CD8-positive, alpha-beta memory T cell (primary cell): ENCODE measurements at places on chromosomes 11 and 22. TPM values are rescaled to one million over a fixed set of nuclear protein-coding genes. Genes with fewer than 3 reads are reported as not detected.

MCM5 gene
- total RNA-seq = 300 TPM

MLC1 gene
- total RNA-seq = 0.35 TPM

FAM111B gene
- 40.9 TPM for total RNA-seq

SLC22A8 gene
- not detected for total RNA-seq

KCNJ5 gene
- 0.04 TPM for total RNA-seq

ARRB1 gene
- 10.6 TPM for total RNA-seq

- DNase-seq = no peak
Observed at GRCh38 chr11:126945319-126945718, 55.3 kb downstream of the KIRREL3 start.

- no peak for DNase-seq
Observed at GRCh38 chr11:100752371-100753171, 65.5 kb downstream of the ARHGAP42 start.

DNA sequence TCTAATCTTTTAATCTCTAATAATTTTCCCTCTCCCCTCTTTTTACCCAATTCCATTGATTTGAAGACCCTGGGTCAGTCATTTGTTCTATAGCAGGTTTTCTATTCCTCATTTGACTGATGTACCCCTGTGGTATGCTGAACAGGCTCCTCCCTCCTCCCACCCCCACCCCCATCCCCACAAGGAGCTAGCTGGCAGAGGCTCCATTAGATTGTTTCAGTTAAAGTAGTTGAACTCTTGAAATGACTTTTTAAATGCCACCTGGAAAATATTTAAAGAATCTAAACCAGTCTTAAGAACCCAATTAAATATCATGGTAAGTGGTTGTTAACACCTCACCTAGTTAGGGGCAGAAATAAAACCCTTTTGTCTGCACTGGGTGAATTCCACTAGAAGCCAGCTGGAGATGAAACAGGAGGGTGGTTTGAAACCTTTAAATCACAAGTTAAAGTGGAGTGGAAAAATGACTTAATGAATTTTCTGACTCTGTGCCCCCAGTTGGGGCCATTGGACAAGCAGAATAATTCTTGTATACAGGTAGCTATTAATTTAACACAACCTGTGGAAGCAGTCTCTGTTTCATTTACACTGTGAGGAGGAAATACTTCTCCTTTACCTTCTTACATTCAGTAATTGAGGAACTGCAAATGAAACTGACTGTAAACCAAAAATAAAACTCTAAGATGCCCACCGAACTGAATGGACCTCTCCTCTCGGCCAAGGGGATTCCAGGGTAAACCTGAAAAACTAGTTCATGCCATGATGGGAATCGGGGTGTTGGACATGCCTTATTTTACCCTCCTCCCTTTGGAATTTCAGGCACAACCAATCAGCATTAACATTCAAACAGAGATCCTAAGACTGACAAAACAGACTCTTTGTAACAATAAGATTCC is 30.7 kb downstream of the PRR5L start:
- no peak for DNase-seq

- DNase-seq = no peak
Observed at GRCh38 chr22:45599836-45600577, 71.6 kb upstream of the ATXN10 start.

DNA sequence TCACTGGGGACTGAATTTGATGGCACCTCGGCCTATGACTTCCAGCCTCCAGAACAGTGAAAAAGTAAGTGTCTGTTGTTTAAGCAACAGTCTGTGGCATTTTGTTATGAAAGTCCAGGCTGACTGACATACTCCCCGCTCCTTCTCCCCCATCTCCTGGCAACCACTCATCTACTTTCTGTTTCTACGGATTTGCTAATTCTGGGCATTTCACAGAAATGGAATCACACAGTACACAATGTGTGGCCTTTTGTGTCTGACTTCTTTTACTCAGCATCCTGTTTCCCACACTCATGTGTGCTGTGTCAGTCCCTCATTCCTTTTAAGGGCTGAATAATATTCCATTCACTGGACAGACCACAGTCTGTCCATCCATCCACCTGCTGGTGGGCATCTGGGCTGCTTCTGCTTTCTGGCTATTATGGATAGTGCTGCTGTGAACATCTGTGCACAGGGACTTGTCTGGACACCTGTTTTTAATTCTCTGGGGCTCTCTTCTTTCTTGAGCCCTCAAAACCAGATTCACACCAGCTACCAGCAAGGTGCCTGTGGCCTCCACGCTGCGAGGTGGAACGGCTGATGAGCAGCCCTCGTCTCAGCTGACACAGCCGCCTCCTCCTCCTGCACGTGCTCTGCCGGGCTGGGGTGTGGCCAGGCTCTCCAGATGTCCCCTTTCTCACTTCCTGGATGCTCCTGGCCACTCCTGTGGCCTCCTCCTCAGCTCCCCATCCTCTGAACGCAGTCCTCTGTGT is 333.1 kb downstream of the CTTN start:
- peak; percentile 6 for DNase-seq

DNA sequence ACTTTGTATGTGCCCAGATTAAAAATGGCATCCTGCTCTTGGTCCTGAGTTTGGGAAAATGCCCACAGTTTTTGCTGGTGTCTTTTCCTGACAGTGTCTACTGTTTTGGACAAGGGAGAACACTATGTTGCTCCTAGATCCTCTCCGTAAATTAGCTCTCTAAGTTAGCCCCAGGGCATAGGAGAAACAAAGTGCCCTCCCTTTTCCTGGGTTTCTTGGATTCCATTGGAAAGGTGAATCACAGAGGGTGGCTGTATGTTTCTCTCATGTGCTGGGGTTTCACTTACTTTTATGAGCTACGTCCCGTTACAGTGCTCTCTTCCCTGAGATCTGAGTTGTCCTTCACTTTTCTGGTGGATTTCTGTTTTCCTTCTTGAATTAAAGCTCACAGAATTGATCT is 782.8 kb downstream of the CNTN5 start:
- DNase-seq = no peak

DNA sequence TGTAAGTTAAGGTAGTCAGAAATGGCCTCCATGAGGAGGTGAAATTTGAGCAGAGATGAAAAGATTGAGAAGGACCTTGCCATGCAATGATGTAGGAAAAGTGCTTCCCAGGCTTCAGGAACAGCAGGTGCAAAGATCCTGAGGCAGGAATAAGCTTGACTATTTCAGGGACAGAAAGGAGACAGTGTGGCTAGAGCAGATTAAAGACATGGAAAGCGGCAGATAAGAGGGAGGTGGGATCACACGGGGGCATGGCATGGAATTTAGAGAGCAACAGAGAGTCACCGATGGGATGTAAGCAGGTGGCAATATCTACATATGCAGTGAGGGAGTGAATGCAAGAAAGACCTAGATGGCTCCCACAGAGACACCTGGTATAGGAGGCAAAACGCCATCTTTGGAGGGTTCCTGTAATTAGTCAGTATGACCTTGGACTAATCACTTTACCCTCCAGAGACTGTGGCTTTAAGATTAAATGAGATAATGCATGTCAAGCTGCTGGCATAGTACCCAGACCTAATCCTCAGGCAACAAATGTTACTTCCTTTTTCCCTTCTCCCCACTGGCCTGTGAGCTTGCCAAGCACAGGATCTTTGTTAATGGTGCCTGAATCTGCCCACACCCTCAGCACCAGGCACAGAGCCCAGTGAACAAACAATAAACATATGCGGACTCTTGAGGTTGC is 24.6 kb upstream of the ACER3 start:
- no peak for DNase-seq

- DNase-seq = no peak
Observed at GRCh38 chr11:75677275-75677674, 8.4 kb upstream of the MAP6 start.

DNA sequence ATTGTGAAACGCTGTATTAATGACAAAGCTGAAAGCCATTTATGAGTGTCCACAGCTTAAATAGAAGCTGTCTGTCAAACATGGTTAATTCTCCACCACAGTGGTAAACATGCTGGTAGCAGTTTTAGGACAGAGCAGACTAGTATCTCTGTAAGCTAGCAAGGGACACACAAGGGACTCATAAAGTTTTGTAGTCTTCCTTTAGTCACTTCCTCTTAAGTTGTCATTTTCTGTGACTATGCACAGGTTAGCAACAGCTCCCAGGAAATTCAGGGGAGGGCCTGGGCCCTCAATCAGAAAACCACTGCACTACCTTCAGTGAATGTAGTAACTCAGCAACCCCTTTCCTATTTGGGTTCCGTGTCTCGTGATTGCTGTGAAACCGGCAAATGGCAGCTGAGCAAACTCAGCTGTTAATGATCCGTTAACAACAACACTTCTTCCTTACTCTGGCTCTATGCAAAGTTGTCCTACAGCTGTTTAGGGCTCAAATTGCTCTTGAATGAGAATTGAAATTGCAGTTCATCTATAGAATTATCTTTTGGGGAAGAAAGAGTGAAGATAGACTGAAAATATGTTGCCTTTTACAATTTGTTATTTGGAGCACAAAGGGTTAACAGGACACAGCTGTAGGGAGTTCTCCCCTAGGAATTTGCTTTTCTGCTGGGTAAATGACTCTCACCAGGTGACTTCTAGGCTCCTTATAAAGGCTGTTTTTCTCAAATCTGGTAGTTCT is at the start of gene MMP26:
Gene MMP26, plus strand, starts transcription at position 731 of the 736 bp plus-strand sequence.
- no peak for DNase-seq

GRCh38 chr22:45413368-45414211 is at the start of the genes RIBC2 and SMC1B:
TSS of gene RIBC2 (plus strand) at chr22:45413693. CDS start at chr22:45413887, 194 bp downstream.
TSS of gene SMC1B (minus strand) at chr22:45413599. CDS start at chr22:45413567, 32 bp downstream.
- peak; percentile 69 for DNase-seq

DNA sequence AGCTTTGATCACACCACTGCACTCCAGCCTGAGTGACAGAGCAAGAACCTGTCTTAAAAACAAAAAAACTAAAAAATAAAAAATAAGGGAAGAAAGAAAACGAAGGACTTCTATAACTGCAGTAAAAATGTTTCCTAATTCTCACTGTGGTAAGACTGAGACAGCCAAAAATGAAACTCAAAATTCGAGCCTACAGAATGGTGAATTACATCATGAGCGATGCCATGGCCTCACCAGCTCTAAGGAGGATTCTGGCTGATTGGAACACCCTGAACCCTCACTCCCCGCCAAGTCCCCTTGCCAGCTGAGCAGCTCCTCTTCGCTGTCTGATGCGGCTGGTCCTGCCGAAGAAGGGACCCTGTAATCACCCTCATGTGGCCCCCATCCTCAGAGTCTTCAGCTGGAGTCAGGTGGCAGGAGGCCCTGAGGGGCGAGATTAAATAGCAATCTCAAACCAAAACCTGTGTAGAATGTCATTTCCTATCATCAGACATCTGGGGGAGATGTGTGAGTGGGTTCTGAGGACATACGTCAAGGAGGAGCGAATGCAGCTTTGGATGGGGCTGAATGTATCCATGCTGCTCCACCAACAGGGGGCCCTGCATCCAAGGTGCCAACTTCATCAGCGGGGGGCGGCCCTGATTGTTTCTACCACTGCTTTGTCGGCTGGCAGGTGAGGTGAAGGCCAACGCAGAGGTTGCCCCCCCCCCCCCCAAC is 29.2 kb downstream of the PDGFB start:
- peak; percentile 54 for DNase-seq

GRCh38 chr11:86940122-86940777 is 14.9 kb downstream of the FZD4 start:
- DNase-seq = no peak

DNA sequence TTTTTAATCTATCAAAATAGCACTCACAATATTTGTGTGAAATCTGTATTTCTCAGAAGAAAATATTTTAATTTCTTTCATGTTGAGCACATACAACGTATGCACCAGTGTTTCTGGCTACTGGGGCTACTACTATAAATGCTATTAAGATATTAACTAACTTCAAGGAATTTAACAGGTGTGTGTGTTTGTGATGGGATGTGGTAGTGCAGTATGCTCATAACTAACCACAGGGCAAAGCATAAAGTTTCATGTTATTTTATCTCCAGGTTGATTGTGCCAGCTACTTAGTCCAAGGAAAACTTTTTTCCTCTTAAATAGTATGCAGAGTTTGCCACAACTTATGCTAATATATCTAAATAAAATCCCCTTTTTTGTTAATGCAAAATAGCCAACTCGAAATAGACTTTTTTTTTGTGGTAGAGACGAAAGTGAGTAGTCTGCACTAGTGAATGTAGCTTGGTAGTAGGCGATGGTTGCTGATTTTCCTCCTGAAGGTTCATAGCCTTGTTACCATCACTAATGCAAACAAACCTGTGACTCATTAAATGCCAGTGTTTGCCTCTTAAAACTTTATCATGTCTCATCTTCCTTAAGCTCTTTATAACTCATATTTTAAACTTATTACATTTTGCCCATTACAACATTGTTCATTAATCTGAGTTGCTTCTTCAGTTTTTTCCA is 565.5 kb upstream of the ANO3 start:
- DNase-seq = no peak
